ENCODE measurements at places on chromosomes 3 and 15.

GRCh38 chr3:194265505-194265892, 85.6 kb downstream of the CPN2 start:
- DNase-seq, result peak; percentile 47

- no peak for DNase-seq
Observed at GRCh38 chr15:80934761-80935221, 54.8 kb downstream of the MESD start.

- DNase-seq, result no peak
Observed at GRCh38 chr15:83061680-83062079, 5.4 kb downstream of the BTBD1 start.

DNA sequence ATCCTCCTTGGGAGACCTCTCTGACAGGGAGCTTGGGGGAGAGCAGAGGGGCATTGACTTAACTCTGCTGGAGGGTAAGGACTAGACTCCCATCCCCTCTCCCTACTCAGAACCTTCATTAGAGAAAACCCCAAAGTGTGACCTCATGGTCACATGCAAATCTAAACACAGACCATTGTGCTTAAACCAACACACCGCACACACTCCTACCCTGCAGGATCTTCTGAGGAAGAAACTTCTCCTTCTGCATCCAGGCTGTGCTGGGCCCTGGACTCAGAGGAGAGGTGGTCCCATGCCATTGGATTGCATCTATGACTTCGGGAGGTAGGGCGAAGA, 805 bp upstream of the PARP16 start:
- DNase-seq, result no peak

GRCh38 chr3:34957677-34958076, 681.6 kb upstream of the ARPP21 start:
- DNase-seq, result no peak

- no peak for DNase-seq
Observed at GRCh38 chr3:172216911-172217310, 177.5 kb downstream of the FNDC3B start.

GRCh38 chr15:59696332-59696731, 7.2 kb upstream of the BNIP2 start:
- no peak for DNase-seq

DNA sequence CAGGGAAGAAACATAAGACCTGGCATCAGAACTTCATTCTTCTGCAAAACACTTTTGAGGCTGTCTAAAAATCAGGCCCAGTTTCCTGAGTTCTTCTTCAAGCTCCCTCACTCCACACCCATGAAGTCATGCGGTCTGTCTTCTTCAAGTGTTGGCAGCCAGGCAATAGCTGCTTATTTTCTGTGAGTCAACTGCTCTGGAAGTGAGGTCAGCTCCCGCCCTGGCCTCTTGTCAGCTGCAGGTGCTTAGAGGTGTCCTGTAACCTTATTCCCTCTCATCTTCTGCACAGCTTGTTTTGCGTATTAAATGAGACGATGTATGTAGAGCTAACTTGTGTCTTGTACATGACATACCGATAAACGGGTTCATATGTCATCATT, 226.1 kb downstream of the ADAMTS17 start:
- DNase-seq, result no peak

GRCh38 chr3:10732292-10732691, 83.7 kb upstream of the SLC6A11 start:
- no peak for DNase-seq

DNA sequence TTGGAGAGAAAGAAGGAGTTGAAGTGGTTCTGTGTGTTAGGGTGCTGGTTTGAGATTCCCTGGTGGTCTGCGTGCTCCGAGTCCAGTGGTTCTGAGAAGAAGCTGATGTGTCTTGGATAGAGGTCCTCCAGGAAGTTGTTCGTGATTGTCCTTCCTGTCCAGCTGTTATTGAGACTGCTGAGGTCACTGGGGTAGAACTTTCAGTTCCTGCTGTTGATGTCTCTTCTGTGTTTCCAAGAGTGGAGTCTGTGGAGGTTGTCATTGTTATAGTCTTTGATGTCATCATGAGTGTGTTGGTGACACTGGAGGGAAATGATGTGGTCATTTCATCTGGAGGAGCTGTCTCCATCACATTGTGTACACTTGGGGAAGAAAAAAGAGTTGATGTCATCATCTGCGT, 20.8 kb downstream of the MUC4 start:
- DNase-seq, result peak; percentile 3

- DNase-seq, result peak; percentile 66
Observed at GRCh38 chr3:172061724-172062184, 22.4 kb downstream of the FNDC3B start.

Measured in pons (tissue), 1 donor.